Stimulated activated CD4-positive, alpha-beta T cell treated with anti-CD3 and anti-CD28 coated beads, Interleukin-12 subunit alpha, Interleukin-12 subunit beta, amount 100 ng/mL, for 48 hours (primary cell): ENCODE measurements at places on chromosomes 12 and 14.

- DNase-seq, result no peak
These were observed 58.7 kb downstream of the KTN1 start for GRCh38 chr14:55638665-55639064.

- no peak for DNase-seq
These were observed 6.3 kb downstream of the SCNN1A start for GRCh38 chr12:6368906-6369525.

DNA sequence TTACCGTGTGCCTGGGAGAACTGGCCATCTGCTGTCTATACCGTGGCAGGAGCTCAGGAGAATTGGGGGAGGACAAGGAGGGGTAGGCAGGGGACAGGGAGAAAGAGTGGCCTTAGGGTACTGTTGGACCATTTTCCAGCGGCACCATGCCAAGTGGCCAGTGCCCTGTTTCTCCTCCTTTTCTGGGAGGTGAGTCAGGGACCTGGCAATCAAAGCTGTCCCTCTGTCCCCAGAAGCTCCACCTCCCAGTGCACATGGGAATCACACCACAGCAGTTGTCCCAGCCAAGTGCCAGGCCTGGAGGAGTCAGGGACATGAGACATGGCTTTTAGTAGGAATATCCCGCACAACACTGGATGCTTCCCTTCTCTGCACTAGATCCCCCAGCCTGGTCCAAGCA is 118.0 kb downstream of the GCH1 start:
- DNase-seq, result no peak

- no peak for DNase-seq
These were observed 232.0 kb downstream of the GRIN2B start for GRCh38 chr12:13749389-13749788.

DNA sequence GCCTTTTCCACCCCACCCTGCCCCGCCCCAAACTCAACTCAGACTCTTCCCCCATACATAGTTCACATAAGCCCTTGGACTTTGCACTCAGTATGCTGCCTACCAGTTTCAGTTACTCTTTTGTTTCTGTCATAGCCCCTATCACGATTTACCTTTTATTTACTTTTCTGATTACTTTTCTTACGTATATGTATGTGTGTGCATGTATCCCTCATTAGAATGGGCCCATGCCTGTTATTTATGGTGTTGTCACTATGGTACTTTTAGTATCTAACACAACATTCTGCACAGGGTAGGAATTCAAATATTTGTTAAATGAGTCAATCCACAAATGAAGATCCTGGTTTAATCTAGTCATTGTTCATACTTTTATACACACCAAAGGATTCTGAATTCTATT is 16.5 kb upstream of the LUM start:
- no peak for DNase-seq
